ENCODE measurements at places on chromosomes 2 and 18.

DNA sequence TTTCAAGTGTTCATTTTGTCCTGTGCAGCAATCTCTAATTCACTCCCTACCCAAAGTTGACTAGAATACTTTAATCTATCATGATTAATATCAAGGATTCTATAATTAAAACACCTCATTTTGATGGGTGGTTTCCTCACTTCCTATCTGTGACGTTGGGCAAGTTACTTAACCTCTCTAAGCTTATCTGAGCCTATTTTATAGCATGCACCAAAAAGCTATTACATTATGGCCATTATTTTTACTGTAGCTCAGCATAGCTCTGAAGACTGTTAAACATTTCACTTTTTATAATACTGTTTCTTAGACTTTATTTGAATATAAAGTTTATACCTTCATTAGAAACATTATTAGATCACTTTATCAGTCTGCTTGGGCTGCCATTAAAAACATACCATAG lies 579.6 kb upstream of the NXPH2 start:
- DNase-seq = no peak

DNA sequence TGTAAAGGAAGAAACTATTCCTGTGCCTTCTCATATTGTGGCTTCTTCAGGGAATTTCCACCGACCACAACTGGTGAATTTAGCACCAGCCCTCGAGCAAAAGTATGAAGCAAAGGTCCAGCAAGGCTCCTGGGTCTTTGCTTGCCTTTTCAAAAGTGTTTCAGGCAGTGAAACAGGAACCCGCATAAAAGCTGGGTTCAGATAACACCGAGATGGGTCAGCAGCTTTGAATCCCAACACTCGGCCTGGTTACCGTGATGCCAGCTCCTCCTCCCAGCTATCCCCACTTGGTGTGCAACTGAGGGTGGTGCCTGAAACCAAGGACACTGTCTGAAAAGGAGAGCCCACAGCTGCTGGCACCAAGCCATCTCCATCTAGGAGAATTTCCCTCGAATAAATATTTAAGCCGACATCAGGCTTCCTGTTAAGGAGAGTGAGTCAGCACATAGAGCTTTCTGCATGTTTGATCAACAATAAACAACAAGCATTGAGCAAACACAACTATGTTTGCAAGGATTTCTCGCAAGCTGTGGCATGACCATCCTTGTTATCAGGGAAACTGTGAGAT lies 69.5 kb downstream of the ANTXR1 start:
- DNase-seq = no peak

DNA sequence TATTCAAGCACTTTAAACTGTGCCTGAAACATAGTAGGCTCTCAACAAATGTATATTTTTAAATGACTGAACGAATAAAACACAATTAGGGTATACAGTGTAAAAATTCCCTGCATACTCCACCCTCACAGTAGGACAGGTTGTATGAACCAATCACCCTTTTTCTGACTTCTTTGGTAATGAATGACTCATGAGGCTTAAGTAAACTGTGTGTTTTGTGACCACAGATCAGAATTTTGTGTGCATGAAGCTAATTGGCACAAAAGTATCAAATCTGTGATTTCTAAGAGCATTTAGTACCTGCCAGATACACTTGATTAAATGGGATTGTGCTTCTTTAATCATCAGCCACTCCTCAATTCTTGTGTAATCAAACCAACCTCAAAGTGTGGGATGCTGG lies 109.9 kb upstream of the MAP4K3 start:
- DNase-seq = no peak

DNA sequence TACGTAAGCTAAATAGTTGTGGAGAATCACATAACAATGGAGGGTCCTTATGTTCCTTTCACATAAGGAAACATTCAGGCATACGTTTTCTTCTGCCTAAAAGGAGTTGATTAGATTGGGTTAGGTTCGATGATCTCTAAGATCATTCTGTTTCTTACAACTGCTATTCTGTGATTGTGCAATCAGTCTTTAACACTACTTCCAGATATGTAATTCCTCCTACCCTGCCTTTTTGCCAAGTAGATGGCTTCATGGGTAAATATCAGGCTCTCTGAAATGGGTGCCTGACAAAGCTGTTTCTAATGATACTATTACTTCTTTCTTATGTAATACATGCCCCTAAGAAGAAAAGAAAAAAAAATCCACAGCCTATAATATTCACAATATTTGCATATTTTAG lies 321.5 kb downstream of the XIRP2 start:
- DNase-seq = no peak

- no peak for DNase-seq
Measured at GRCh38 chr2:150357770-150358467, 129.5 kb downstream of the RND3 start.

DNA sequence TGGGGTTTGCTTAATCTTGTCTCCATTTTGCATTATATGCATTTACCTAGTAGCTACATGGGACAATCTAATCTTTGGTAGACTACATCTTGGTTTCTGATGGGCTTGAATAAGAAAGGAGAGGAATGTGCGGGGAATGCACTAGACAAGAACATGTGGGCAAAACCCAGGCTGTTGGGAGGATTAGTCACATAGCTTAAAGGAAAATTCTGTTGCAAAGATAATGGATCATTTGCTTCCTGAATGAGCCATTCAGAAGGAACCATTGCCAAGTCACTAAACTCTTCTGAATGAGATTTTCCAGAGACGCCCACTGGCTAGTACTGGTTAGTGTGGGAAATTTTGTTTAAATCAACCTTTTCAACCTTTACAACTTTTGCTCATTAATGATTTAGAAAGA lies 84.8 kb downstream of the OSBPL6 start:
- DNase-seq = no peak

DNA sequence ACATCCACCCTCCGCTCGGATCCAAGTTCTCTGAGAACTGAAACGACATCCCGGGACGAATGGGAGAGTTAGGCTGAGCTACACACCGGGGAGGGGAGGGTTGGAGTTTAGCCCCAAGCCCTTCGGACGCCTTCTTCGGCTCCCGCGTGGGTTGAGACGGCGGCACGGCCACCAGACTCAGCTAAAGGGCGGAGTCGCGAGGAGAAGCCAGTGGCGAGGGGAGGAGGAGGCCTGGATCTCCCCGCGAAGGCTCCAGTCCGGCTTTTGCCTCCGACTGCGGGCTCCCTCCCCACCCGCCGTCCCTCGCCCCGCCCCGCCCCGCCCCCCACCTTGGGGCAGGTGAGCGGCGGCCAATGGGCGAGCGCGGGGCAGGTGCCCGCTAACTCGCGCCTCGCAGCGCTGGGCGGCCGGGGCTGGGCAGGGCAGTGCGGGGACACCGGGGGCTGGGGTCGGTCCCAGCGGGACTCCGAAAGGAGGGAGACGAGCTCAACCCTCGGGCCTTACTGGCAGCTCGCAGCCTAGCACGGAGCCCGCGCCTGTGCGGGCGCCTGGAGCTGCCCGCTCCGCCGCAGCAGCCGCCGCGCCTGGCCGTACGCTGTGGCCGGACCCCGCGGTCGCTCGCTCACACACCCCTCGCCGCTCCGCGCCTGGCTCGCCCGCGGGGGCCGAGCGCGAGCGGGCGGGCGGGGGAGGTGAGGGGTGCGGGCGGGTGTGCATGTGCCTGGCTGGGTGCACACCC lies at the start of gene EMX1:
EMX1 (plus strand) TSS at position 382 of the 739 bp plus-strand sequence; CDS start at position 716, 334 bp downstream.
- peak; percentile 38 for DNase-seq

GRCh38 chr2:151111599-151112278 lies 149.9 kb downstream of the RBM43 start:
- DNase-seq = no peak

DNA sequence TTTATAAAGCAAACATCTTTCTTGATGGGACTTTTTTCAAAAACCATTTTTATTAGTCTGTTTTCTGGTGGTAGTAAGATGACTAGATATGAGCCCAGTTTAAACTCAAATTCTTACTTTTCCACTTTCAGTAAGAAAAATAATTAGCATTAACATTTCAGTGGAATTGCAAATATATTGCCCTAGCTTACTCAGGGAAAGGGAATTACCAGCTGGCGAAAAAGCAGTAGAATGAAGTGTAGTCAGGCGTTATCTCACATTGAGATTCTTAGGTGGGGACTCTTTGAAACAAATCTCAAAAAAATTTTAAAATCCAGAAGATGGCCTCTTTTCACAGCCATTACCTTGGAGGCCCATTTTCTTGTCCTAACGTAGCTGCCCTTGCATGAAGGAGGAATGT lies 65.8 kb downstream of the CRIM1 start:
- DNase-seq = no peak

DNA sequence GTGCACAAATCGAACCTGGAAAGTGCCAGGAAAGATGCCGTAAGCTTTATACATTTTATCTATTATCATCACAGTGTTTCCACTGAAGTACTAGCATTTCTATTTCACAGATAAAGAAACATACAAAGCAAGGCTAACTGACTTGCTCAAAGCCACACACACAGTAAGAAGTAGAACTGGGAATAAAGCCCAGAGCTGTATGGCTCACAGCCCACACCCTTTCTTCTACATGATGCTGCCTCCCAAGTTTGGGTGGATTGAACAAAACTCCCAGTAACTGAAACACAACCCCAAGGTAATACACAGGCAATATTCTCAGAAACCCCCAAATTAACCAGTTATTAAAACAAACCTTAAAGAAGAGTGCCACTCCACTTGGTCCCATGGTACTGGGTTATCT lies 11.2 kb downstream of the SAP130 start:
- no peak for DNase-seq

DNA sequence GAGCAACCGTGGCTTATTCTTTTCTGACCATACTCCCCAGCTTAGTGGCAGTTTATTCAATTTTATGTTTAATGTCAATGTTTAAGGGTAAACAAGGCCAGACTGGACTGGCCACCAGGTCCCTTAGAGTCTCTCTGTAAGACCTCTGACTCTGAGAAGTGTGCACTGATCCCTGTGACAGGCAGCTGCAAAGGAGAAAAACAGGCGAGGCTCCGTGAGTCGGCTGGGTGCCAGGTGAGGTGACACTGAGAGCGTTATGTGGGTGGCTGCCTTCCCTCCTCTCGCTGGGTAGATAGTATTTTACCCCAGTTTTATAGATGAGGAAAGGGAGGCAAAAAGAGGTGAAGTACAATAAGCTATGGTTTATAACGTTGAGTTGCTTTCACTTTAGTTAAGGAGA lies 139.4 kb upstream of the HDAC4 start:
- no peak for DNase-seq

- DNase-seq = no peak
Measured at GRCh38 chr2:229947544-229947943, 25.2 kb downstream of the FBXO36 start.
